Uterine smooth muscle cell (primary cell): ENCODE measurements at places on chromosomes 7 and 10. TPM values are rescaled to one million over a fixed set of nuclear protein-coding genes. Genes with fewer than 3 reads are reported as not detected.

TACR2 gene
- 0.12 TPM in 1 of 2 replicates, not detected in the other for total RNA-seq

DOCK4 gene
- total RNA-seq, result 13.6 and 33.3 TPM in 2 replicates

ACSL5 gene
- 0.22 and 0.50 TPM in 2 replicates for total RNA-seq

AZGP1 gene
- total RNA-seq, result 0.33 TPM in 1 of 2 replicates, not detected in the other

OR2A14 gene
- total RNA-seq, result not detected in 2 replicates

C7orf57 gene
- 0.11 TPM in 1 of 2 replicates, not detected in the other for total RNA-seq

LRGUK gene
- 0.12 and 0.22 TPM in 2 replicates for total RNA-seq

NANOS1 gene
- under 0.01 and 0.37 TPM in 2 replicates for total RNA-seq

DNMBP gene
- total RNA-seq, result 26.0 and 44.9 TPM in 2 replicates

CACNB2 gene
- 0.33 and 0.75 TPM in 2 replicates for total RNA-seq

ZNF107 gene
- total RNA-seq, result 1.9 and 2.8 TPM in 2 replicates

LRMDA gene
- 0.55 and 0.87 TPM in 2 replicates for total RNA-seq

MMS19 gene
- 89.5 and 106 TPM in 2 replicates for total RNA-seq

ATRNL1 gene
- 0.62 and 1.00 TPM in 2 replicates for total RNA-seq

LFNG gene
- 4.4 and 6.1 TPM in 2 replicates for total RNA-seq

RPP38 gene
- total RNA-seq, result 15.0 and 15.7 TPM in 2 replicates

INTS1 gene
- total RNA-seq, result 48.7 and 50.8 TPM in 2 replicates

NUDT1 gene
- 31.1 and 42.7 TPM in 2 replicates for total RNA-seq

CRHR2 gene
- total RNA-seq, result not detected in 2 replicates

KLF14 gene
- total RNA-seq, result under 0.01 and 0.11 TPM in 2 replicates

HPS1 gene
- total RNA-seq, result 25.1 and 36.5 TPM in 2 replicates

MLXIPL gene
- not detected in 2 replicates for total RNA-seq

TUBAL3 gene
- total RNA-seq, result not detected in 2 replicates

NEUROG3 gene
- total RNA-seq, result not detected in 2 replicates

CLEC5A gene
- under 0.01 TPM in 1 of 2 replicates, not detected in the other for total RNA-seq

TMEM229A gene
- not detected in 2 replicates for total RNA-seq
